ENCODE measurements at places on chromosomes 3 and 15.

- no peak for DNase-seq
These were observed 10.4 kb upstream of the MNS1 start for GRCh38 chr15:56475351-56475750.

DNA sequence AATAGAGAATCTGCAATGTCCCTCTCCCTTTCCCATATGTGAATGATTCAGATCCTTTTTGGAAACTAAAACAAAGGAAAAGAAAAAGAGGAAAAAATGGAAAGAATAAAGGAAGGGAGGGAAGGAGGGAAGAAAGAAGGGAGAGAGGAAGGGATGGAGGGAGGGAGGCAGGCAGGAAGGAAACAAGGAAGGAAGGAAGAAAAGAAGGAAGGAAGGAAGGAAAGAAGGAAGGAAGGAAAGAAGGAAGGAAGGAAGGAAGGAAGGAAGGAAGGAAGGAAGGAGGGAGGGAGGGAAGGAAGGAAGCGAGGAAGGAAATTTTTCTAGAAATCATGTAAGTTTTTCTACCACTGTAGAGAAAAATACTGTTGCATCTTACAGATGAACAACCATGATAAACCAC, 215.0 kb upstream of the CBLB start:
- no peak for DNase-seq

GRCh38 chr3:192262001-192262400, 465.3 kb downstream of the FGF12 start:
- DNase-seq, result no peak

- DNase-seq, result no peak
These were observed 216.0 kb upstream of the MCTP2 start for GRCh38 chr15:94015324-94015723.

DNA sequence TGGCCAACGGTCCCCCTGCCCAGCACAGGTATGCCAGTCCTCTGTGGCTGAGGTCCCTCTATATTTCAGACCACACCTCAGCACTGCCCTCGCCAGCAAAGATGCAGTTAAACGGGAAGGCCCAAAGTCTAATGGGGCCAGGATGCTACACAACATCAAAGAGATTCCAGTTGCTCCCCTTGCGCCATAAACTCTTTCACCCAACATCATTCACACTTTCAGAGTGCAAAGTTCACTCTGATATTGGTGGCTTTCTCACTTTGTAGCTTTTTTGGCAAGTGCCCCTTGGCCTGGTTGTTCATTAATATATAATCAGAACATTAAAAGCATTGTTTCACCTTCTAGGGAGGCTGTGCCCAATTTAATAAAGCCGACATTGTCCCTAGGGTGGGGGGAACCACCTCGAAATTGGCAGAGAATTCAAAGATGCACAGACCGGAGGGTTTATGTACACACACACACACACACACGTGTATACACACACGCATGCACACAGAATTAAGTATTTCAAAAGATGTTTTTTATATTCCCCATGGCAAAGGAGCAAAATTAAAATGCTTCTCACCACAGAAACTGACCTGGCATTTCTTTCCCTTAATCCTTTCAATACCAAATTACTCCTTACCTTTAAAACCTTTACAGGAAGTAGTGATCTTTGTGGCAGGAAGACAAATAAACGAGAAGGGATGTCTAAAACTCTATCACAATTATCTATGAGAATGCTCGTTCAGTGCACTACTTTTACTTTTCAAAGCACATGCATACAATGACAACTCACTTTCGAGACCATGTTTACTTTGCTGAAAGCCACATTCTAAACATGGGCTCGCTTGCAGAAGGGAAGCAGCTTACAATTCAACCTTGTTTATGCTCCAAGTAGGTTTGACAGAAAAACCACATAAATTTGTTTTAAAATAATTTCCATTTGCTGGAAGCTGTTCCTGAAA, 19.5 kb downstream of the LRIG1 start:
- DNase-seq, result no peak

DNA sequence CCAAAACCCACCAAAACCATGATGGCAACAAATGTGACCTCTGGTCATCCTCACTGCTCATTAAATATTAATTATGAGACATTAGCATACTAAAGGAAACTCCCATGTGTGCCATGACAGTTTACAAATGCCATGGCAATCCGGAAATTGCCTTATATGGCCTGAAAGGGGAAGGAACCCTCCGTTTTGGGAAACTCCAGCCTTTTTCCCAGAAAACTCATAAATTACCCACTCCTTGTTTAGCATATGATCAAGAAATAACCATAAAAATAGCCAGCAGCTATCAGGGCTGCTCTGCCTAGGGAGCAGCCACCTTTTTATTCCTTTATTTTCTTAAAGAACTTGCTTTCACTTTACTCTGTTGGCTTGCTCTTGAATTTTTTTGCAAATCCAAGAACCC, 992.7 kb downstream of the NTRK3 start:
- no peak for DNase-seq

GRCh38 chr3:12139111-12139511, 19.6 kb downstream of the TIMP4 start:
- DNase-seq, result no peak

DNA sequence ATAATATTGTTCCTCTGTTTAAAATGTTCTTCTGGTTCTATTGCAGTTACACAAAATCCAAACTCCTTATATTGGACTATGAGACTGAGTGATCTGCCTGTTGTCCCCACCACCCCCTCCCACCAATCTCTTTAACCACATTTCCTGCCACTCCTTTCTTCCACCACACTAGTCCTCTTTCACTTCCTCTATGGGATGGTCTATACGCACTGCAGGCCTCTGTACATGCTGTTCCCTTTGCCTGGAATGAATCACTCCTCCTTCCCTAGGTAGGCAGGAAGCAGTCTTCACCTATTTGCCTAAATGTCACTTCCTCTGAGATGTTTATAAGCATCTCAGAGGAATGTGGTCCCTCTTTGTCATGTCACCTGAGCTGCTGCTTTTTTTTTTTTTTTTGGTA, 4.0 kb downstream of the MAP2K1 start:
- DNase-seq, result no peak

- DNase-seq, result peak; percentile 77
These were observed 194.4 kb downstream of the ARRDC4 start for GRCh38 chr15:98154863-98155262.

GRCh38 chr3:127746400-127747057, 73.8 kb downstream of the ABTB1 start:
- DNase-seq, result no peak

DNA sequence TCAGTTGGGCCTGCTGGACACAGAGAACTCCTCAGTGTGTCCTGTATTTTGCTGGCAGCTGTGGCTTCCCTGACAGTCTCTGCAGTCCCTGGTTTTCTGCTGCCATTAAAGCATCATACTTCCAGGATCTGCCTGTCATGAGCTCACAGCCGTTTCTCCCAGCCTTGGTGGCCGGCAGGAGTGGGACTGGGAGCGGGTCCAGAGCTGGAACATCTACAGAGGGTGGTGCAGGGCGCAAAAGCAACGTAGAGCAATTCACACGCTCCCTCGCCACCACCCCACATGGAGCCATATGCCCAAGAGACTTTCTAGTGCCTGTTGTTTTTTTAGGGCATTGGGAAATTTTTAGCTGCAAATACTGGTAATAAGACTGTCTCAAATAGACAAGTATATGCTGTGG, 33.6 kb downstream of the ABTB1 start:
- DNase-seq, result no peak

DNA sequence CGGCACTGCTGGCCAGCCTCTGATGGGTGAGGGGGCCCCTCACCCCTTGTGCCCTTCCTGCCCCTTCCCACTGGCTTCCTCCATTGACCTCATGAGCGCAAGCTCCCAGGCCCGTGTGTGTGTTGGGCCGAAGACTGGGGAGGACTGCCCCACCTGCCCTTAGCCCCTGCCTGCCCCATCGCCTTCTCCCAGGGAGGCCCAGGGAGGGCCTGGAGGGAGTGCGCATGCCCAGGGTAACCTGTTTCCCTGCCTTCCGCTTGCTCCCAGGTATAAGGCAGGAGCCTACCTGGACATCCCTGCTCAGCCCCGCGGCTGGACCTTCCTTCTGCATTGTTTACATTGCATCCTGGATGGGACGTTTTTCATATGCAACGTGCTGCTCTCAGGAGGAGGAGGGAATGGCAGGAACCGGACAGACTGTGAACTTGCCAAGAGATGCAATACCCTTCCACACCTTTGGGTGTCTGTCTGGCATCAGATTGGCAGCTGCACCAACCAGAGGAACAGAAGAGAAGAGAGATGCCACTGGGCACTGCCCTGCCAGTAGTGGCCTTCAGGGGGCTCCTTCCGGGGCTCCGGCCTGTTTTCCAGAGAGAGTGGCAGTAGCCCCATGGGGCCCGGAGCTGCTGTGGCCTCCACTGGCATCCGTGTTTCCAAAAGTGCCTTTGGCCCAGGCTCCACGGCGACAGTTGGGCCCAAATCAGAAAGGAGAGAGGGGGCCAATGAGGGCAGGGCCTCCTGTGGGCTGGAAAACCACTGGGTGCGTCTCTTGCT, 8.8 kb downstream of the DLL4 start:
- DNase-seq, result no peak

DNA sequence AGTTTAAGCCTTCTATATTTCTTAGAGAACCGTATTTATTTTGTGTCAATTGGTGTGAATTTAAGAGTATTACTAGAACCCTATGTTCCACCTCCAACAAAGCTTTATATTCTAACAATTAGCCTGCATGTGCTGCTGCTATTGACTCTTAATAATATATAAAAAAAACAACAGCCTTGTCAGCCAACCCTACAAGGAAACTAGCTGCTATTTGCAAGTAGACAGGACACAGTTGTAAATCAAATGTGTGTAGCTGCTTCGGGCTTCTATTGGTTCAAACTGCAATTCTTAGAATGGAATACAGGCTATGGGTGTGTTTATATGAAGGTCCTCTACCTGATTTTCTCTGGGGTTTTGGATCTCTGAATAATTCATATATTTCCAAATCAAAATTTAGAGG, 60.7 kb downstream of the ZBTB20 start:
- DNase-seq, result no peak

DNA sequence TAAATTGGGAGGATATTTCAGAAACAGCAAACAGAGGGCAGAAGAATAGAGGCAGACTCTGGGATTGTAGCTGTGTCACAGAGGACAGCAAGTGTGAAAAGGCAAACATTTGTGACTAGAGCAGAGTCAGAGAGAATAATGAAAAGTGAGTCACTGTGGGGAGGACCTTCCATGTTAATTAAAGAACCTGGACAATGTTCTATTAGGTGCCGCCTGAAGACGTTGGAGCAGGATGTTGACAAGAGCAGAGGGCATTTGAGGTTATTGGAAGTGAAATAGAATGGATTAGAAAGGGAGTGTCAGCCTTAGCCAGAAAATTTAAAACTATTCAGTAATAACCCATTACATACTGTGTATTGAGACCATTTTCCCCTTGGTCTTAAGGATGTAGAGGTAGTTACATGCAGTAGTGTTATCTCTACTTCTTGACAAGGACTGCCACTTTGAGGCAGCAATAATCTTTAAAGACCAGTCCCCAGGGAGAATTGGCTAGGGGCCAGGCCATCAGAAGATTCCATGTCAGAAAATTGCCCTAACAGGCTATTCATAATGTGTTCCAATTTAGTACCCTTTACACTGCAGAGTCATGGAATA, 5.8 kb downstream of the ACKR2 start:
- DNase-seq, result no peak

DNA sequence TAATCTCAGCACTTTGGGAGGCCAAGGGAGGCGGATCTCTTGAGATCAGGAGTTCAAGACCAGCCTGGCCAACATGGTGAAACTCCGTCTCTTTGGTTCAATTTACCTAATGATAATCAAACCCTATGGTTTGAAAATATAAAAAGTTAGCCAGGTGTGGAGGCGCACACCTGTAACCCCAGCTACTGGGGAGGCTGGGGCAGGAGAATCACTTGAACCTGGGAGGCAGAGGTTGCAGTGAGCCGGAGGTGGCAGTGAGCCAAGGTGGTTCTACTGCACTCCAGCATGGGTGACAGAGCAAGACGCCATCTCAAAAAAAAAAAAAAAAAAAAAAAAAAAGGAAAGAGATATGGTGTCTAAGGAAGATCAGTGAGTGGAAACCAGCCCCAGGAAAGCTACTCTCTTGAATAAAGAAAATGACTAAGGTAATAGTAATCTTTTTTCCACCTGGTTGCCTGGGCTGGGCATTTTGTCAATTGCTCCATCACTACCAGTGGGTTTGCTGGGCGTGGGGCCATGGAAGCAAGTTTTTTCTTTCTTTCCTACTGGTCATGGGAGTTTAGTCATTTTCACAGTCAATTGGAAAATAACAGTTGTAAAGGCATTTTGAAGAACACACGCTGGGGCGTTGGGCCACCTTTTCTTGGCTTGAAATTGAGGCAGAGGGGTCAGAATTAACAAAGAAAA, 387.6 kb upstream of the RGMA start:
- no peak for DNase-seq

GRCh38 chr3:124699686-124700396, 30.4 kb upstream of the UMPS start:
- DNase-seq, result no peak

DNA sequence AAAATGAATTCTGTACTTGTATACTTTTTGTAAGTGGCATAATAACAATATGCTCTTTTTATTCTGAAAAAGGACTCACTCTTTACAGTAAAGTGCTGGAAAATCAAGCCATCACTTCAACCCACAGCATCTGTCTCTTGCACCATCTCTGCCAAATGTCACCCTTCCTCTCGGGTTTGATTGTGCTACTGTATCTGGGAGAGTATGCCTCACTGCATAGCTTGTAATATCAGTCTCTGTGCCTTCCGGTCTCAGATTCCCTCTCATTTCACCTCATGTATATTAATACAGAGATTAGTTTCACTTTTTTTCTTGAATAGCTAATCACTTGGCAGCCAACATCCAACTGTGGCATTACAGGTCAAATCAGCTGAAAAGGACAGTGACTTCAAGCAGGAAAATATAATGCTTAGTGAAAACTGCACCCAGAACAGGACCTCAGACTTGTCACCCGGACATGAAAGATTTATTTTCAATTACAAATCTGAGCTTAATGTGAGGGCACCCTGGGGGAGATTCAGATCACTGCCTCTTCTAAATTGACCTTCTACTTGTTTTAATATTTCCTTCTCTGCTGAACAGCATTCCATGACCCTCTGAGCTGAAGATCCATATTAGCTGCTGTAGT, 605.8 kb upstream of the NAALADL2 start:
- DNase-seq, result no peak

DNA sequence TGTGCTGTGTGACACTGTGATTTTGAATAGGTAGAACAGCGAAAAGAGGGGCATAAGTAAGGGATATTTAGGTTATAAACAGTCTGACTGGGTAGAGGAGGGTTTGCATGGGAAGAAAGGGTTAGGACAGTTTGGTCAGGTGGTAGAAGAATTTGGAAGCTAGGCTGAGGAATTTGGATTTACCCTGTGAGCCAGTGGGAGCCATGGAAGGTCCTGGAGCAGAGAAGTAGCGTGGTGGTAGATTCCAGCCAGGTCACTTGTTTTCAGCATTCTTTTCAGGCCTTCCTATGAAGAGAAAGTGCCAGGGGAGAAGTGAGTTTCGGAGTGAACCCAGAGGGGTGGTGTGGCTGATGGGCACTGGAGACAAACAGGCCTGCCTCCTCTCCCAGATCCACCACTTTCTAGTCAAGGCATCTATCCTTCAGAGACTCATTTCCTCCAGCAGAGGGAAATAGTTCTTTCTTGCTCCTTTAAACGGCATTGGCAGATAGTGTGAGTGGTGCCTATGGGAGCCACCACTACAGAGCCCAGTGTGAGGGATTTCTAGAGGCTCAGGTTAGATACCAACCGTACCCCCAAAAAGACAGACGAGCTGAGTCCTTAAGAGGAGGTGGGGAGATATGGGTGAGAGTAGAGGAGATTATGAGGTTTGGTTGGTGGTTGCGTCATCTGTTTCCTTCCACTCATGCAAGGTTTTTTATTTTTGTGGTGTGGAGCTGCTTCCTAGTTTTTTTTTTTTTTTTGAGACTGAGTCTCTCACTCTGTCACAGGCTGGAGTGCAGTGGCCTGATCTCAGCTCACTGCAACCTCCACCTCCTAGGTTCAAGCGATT, 21.2 kb downstream of the PXK start:
- no peak for DNase-seq

- no peak for DNase-seq
These were observed 15.7 kb downstream of the KLHL18 start for GRCh38 chr3:47298439-47298838.

Measured in GM04504 (cell line).